ENCODE measurements at places on chromosomes 12 and 14.

- no peak for DNase-seq
These were observed 23.7 kb upstream of the CERS5 start for GRCh38 chr12:50190859-50191258.

GRCh38 chr12:27309995-27310315, 22.7 kb upstream of the BMAL2 start:
- DNase-seq: no peak

- no peak for DNase-seq
These were observed 20.6 kb upstream of the CPM start for GRCh38 chr12:68953536-68953935.

DNA sequence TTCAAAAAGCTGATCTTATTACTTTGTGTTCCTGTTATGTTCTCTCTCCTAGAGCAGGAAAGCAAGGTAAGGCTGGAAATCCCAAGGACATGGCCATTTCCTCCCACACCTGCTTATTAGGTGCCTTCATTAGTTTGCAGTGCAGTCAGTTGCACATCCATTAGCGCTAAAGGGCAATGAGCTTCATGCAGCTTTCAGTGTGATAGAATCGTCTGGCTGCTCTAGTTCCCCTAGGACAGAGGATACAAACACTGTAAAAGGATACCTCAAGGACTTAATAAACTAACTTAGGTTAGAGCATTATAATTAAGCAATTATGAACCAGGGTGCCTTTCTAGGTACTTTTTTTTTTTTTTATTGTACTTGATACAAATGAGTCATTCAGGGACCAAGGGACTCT, 21.1 kb downstream of the TMEM117 start:
- no peak for DNase-seq

DNA sequence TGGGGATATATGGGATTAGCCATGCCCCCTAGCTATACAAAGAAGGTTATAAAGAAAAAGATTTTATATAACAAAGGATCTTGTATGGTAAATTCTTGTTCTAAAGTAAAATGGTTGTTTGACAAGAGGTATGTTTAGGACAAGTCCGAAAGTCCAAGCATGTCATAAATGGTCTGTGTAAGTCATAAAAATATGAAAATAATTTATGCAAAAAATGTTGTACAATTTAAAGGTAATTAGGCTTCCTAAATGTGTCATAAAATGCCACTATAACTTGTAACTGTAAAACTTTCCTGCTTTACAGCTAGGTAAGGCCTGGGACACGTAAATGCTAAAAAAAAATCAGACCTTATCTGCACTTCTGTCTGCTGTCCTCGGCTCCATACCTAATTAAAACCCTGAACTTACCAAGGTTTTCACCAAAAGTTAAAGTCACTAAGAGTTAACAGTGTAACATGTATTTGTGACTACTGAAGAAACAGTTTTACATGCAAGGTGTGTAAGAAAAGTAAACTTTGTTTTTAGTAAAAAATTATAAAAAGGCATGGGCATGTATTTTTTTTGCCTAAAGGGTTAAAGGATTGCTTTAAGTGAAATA, 110.0 kb upstream of the RESF1 start:
- no peak for DNase-seq

GRCh38 chr14:60656686-60657455, 7.6 kb upstream of the SIX1 start:
- peak; percentile 84 for DNase-seq

- no peak for DNase-seq
These were observed 182.4 kb upstream of the PRMT8 start for GRCh38 chr12:3308609-3309008.

DNA sequence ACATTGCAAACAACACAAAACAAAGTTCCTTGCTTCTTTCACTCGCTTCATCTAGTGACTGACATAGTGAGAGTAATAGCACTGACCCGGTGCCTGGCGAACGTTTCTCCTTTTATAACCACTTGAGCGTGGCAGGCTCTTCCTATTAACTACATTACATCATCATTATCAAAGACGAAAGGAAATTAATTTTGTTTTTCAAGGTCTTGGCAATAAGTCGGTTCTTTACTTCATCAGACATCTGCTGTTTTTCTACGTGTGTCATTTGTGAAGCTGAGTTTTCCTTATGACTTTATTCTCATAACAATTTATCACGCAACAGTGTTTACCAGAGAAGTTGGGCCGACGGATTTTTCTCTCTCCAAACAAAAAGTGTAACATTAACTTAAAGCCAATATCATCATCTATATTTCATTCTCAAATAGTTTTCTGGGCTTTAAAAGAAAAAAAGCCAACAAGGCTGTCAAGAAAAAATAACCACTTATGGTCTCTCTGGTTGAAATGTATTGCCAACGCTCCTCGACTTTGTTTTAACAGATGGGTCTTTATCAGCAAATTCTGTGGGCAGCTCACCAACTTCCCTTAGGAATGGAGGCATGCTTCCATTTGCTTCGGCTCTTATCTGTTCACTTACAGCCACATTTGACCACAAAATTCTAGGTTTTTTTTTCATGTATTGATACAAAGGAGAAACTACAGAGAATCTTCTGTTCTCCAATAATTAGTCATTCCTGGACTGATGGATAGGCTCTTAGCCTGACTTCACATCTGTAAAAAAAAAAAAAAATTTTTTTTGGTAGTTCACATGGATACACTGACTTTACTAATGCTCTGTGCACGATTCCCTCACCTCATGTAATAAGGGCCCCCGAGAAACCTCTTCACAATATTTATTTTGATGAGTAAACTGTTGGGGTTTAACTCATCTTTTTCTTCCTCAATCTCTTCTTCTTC, 97.1 kb upstream of the CDKN3 start:
- DNase-seq: no peak

DNA sequence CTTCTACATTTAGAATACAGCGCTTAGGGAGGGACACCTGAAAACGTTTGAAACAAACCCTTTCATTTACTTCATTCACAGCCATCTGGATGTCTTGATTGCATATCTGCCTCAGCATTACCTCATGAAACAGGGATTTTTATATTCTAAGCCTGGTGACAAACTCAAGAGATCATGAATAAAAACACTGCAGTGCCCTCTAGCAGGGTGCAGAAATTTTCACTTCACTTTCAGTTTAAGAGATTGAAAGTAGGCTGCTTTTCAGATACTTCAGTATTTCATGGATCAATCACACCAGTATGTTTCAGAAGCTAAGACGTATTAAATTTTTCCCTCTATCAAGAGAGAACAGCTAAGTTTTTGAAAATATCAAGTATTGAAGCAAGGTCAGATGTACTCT, 467.8 kb downstream of the MDGA2 start:
- no peak for DNase-seq

GRCh38 chr12:106234449-106234848, 13.4 kb downstream of the CKAP4 start:
- no peak for DNase-seq

GRCh38 chr12:115268451-115268850, 584.5 kb upstream of the TBX3 start:
- DNase-seq: no peak

DNA sequence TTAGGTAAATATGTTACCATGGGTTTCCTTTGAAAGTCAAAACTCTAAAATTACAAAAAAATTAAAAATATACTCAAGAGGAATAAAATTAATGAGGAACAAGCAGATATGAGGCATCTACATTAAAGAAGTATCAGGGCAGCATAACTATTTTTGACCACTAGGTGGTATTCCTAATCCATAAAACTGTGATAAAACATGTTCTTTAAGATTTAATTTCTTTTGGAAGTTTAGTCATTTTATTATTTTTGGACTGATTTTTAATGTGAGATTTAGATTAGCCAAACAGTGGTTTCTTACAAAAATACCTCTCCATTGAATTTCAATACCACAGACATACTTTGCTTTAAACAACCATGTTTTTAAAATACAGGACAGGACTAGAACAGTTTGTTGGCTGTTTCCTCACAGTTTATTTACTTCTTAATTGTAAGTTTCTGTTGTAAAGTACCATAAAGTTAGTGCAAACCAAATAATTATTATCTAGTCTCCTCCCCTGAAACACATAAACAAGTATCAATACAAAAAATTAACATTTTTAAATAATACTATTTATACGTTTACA, 49.8 kb downstream of the NTS start:
- DNase-seq: no peak

- DNase-seq: peak; percentile 17
These were observed 960.3 kb upstream of the TMEM132C start for GRCh38 chr12:127306604-127307215.

DNA sequence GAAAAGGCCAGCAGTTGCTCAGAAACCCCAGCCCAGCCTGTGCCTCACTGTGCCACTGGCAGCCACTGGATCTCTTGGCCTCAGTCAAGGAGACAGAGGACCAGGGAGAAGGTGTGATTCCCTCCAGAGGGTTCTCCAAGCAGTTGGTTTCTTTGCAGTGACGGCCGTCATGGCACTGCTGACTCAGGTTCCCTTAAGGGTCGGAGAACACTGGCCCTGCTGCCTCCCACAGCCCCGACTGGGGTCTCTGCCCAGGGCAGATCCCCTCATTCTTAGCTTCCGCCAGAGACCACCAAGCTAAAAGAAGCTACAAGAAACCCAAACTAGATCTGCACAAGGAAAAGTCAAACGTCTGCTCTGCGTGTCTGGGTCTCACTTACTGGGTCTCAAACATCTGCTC, 16.4 kb downstream of the TSPAN11 start:
- DNase-seq: no peak

DNA sequence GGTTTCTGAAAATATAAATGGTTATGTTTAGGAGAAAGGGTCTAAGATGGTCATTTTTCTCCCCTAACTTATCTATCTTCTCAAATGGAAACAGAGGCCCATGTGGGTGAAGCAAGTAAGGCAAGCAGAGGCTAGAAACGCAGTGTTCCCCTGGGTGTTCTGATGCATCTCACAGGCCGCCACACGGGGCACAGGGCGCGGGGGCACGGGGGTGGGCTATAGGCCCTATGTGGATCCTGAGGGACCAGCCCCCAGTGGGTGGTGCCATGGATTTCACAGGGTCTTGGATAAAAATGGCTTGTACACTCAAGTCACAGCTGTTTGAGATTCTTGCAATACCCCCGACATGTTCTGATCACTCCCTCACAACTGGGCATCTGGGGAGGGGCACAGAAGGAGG, 17.7 kb downstream of the ACTN1 start:
- DNase-seq: no peak

GRCh38 chr14:21263284-21264024, 5.8 kb downstream of the HNRNPC start:
- no peak for DNase-seq

GRCh38 chr12:2698566-2698965, 96.2 kb upstream of the FKBP4 start:
- DNase-seq: no peak

GRCh38 chr14:94560291-94560665, 964 bp upstream of the SERPINA4 start:
- DNase-seq: no peak

GRCh38 chr14:102469261-102469660, 40.3 kb downstream of the ANKRD9 start:
- no peak for DNase-seq

DNA sequence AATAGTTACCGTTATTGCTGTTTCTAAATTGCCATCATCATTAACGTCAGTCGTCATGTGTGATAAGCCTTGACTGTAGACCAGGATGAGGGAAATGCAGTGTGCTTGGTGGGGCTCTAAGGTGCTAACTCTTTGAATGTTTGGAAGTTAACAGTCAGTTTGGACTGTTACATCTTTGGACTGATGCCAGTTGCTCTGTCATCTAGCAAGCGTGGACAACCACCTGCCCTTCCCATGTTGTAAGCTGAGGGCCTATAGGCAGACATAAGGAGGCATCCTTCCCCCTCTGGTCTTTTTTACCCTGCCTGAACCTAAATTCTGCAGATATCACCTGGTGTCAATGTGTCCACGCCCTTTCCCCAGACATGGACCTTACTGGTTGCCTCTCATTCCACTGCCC, 94.4 kb downstream of the PPP2R5C start:
- no peak for DNase-seq

- DNase-seq: no peak
These were observed 7.5 kb downstream of the RIMBP2 start for GRCh38 chr12:130708648-130709047.

DNA sequence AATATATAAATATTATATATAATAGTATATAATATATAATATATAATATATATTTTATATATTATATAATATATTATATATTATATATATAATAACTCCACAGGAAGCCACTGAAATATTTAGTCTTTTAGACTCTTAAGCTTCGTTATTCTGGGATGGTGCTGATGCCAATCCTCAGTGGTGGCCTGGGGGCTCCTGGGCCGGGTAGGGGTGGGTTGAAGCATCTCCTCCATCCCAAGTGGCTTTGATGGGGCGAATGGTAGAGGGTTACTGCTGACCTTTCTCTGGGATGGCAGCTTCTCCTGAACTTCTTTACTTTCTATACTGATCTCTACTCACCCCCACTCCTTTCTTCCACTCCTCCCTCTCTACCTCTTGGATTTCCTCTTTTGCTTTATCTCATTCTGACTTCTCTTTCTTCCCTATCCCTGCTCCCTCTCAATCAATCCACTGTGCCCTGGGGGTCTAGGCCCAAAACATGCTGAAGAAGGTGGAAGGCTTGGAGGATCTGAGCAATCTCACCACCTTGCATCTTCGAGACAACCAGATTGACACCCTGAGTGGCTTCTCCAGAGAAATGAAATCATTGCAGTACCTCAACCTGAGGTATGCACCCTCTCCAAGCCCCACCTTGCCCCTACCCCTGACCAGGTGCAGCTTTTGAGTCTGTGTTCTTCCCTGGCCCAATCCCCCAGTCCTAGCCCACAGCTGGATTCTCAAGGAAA, 4.8 kb upstream of the ENO2 start:
- DNase-seq: no peak

- no peak for DNase-seq
These were observed 300.9 kb upstream of the STXBP6 start for GRCh38 chr14:25350802-25351201.

- peak; percentile 82 for DNase-seq
These were observed 65.9 kb upstream of the JDP2 start for GRCh38 chr14:75361751-75362433.

DNA sequence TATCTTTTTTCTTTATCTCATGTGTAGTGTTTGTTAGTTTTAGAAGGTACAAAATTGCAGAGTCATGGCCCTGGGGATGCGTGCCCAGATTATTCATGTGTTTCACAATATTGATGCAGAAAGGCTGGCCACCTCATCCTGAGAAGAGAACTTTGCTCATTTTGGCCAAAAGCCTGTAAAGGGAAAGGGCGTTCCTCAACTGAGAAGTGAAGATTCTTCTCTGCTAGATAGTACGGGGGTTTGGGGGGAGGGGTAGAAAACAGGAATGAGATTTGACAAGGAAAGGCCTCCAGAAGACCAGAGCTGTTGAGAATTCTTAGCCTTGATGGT, 1.7 kb downstream of the MGST1 start:
- peak; percentile 74 for DNase-seq

- DNase-seq: no peak
These were observed 92.9 kb upstream of the DIO2 start for GRCh38 chr14:80304125-80304766.
